ENCODE measurements at places on chromosomes 4 and X.

- DNase-seq = no peak
These were observed 175.3 kb upstream of the RAI2 start for GRCh38 chrX:18036394-18036793.

- DNase-seq = no peak
These were observed 18.8 kb upstream of the RPS6KA3 start for GRCh38 chrX:20285511-20285910.

GRCh38 chr4:82491251-82491960 is 61.0 kb downstream of the ENOPH1 start:
- no peak for DNase-seq

DNA sequence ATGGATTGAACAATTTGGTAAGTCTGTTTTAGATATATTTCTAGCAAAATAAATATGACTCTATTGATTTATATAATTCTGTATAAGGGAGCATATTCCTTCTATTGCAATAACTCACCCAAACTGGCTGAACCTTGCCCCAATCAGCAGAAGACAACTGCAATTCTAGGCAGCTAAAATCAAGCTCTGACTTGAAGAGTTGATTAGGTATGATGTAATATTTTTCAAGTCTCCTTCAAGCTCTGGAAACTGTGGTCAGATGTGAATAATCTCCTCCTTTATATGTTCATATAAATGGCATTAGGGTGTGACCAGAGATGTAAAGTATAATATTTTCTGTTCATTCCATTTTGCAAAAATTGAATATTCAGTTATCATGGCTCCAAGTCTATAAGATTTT is 8.2 kb downstream of the RASSF6 start:
- no peak for DNase-seq

GRCh38 chr4:69126024-69126423 is 29.8 kb downstream of the UGT2B7 start:
- DNase-seq = no peak

- DNase-seq = no peak
These were observed 357.8 kb downstream of the MID1IP1 start for GRCh38 chrX:39158801-39159657.

GRCh38 chrX:137428766-137429591 is 136.9 kb upstream of the ZIC3 start:
- no peak for DNase-seq

DNA sequence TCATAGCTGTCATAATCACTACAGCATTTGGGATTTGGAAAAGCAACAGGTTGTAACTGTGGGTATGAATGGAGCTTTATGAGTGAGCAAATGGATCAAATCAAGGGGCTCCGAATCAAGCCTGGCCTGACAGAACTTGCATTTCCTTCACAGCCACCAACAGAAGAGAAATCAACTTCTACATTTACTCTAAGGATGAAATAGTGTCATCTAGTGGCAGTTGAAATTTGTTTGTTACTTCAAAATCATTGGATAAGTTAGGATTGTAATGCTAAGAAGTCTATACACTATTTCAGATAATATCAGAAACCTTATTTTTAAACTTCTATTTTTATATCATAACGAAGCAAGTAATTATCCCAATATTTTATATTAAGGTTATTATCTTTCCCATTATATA is 10.7 kb upstream of the WDR17 start:
- no peak for DNase-seq

DNA sequence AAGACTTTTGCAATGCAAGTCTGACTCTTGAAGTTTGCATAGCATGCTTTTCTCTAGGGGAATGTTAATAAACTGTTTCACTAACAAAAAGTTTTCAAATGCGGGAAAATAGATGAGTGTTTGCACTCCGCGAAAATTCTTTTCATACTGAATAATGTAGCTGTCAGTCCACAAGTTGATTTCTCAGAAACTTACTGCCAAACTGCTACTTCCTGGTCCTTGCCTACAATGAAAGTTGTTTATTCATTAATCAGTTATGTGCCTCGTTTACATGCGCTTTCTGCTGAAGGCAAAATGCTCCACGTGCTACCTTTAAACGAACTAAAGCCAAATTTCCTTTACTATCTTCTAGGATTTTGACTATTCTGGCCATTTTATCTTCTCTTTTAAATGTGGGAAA is 166.2 kb downstream of the MAGEB17 start:
- no peak for DNase-seq

DNA sequence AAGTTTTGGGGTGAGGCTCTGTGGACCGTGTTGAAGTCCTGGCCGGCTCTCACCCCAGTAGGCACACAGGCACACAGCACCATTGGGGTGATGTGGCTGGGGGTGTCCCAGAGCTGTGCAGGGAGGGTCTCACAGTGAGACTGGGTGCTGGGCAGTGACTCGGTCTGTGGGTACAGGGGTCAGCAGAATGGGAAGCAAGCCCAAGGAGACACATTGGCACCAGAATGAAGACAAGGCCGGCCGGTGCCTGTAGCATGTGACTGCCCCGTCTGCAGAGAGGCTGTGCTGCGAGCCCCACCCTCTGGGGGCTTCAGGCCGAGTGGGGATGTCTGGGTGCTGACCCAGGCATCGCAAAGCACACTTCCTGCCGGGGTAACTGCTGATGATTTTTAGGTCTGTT is 5.2 kb downstream of the MAEA start:
- no peak for DNase-seq

- no peak for DNase-seq
These were observed 10.5 kb downstream of the PTTG2 start for GRCh38 chr4:37970702-37971101.

GRCh38 chrX:117957128-117957527 is 159.5 kb downstream of the KLHL13 start:
- no peak for DNase-seq

DNA sequence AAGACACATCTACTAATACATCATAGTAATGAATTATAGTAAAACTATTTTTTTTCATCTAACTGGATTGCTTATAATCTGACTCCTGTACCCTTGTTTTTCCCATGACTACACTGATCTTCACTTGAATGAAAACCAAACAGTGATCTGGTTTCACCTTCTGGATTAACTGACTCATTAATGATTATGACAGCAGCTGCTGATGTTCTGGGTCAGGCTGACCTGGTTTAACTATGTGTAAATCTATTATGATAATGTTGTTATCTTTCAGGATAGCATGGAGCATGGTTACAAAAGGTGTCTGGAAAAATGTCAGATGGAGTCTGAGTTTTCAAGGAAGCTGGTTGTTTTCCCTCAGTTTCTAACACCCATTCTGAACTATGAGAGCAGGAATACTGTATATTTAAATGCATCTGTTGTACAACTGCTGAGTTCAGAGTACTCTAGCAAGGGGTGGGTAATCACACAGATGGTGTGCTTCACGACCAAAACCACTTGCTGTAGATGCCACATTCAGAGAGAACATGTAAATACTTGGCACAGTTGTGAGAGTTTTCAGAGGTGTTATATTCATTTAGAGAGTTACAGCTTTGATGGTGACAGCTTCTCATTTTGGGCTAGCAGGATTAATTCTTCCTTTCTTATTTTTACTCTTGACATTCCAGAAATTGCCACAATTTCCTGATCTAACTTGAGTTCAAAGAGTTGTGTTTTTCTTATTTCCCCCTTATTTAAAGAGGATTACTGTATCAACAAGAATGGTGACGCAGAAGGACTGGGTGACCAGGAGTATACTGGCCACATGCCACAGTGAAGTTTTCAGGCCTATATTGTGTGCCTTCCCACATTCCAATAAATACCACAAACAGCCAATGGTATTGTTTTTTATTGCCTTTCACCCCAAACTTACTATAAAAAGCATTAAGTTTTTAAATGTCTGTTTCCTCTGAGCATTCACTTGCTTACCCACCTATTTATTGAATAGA is 249.7 kb upstream of the TET2 start:
- DNase-seq = no peak

DNA sequence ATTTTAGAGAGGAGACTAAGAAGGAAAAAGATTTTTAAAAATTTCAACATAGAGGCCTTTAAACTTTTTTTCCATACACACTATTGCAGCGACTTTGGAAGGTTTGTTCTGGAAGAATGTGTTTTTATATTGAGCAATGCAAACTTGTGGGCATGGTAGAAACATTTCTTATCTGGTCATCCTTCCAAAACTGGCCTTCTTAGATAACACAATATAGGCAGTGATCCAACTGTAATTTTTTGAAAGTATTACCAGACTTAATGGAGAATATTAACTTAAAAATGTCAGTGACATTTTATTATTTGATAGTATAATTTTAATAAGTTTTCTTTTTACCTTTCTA is 25.6 kb downstream of the FHDC1 start:
- DNase-seq = no peak

- no peak for DNase-seq
These were observed 299.1 kb upstream of the ANKRD50 start for GRCh38 chr4:125011646-125012045.

GRCh38 chrX:274904-275475 is 6.2 kb upstream of the PLCXD1 start:
- no peak for DNase-seq

DNA sequence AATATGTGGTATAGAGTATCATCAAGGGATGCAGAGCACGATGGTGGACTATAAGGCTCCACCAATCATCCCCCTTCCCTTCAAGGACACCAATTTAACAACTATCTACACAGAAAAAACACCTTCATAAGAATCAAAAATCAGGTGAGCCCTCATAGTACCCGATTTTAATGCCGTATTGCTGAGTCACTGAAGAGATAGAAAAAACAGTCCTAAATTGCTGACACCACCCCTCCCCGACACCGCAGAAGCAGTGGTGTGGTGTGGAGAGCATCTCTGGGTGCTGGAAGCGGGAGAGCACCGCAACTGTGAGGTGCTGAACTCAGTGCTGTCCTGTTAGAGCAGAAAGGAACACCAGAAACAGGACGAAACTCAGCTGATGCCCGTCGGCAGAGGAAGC is 49.3 kb downstream of the ABCB7 start:
- DNase-seq = no peak

GRCh38 chr4:61445374-61446063 is 245.4 kb downstream of the ADGRL3 start:
- no peak for DNase-seq

GRCh38 chrX:7059859-7060258 is 87.7 kb upstream of the STS start:
- DNase-seq = no peak

DNA sequence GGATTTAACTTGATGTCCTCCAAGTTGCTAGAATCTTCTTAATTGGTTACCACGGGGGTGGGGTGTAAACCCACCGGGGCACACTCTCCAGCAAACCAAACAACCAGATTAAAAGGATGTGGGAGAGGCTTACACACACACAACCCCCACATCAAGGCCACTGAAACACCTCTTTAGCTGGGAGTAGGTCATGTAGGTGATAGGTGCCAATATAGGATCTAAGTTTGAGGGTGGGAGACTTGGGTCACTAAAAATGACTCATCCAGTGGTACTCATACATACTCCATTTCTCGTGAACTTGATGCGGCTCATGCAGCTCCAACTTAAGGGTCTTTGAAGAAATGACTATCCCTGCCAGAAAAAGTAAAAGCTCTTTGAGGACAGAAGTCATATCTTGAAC is 20.5 kb upstream of the CD40LG start:
- DNase-seq = no peak

- DNase-seq = no peak
These were observed 170.0 kb downstream of the MID1 start for GRCh38 chrX:10450229-10450958.

DNA sequence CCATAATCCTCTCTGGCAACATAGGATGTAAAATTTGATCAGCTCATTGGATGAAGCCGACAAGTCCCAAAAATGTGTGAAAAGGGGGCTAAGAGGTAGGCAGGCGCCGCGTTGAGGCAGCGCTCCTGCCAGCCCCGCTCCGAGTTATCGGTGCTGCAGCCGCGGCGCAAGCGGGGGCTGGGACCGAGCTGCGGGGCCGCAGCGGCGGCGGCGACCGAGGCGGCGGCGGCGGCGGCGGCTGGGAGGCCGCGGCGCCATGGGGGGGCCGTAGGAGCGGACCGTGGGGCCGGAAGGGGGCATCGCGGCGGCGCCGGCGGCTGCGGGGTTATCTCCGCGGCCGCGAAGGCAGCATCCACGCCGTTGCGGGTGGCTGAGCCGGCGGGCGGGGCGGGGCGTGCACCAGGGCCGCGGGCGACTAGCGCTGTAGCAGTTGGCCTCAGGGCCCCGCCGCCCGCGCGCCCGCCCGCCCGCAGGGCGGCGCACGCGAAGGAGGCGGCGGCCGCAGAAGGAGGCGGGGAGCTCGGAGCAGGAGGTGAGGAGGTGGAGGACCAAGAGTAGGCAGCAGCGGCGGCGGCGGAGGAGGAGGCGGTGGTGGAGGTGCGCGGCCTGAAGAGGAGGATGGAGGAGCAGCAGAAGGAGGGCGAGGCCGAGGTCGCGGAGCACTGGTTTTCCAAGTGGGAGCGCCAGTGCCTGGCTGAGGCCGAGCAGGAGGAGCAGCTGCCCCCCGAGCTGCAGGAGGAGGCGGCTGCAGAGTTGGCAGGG is 126.0 kb upstream of the CXorf66 start:
- no peak for DNase-seq

DNA sequence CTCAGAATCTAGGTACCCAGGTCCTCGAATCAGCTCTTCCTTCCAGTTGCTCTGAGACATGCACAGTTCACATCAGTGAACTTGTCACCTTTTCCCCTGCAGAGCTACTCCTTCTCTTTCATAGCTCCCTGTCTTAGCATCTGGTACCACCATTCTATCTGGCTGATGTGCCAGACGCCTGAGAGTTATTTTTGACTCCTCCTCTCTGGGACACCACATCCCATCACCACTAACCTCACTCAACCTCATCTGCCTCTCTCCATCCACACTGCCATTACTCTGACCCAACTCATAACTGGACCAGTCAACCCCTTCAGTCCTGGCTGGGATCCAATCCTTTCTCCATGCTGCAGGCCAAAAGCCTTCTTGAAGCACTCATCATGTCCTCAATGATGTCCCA is 44.5 kb downstream of the SLC2A9 start:
- no peak for DNase-seq

DNA sequence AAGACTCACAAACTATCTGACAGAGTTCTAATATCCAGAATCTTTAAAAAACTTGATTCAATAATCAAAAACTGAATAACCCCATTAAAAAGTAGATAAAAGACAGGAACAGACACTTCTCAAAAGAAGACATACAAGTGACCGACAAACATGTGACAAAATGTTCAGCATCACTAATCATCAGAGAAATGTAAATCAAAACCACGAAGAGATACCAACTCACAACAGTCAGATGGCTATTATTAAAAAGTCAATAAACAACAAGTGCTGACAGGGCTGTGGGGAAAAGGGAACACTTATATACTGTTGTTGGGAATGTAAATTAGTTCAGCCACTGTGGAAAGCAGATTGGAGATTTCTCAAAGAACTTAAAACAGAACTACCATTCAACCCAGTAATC is 138.1 kb upstream of the RASGEF1B start:
- DNase-seq = no peak

- DNase-seq = no peak
These were observed 80.7 kb downstream of the EVC start for GRCh38 chr4:5791654-5792053.

DNA sequence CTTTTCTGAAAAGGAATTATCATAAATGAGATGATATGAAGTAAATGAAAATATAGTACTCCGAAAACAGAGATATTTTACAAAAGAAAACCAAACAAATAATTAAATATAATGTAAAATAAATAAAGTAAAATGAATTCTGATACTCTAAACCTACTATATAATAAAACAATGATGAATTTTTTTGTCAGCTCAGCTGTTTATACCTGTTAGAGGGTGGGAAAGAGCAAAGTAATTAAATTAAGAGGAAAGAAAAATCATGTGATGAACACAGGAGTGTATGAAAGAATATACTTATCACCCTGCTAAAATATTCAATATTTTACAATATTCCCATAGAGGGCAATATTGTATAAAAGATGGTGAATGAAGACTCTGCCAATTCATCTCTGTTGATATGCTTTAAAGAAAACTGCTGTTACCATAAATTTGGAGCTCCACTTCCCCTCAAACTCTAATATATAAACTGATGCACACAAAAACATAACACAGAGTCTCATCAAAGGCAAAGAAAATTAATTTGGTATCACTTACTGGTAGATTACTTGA is 6.5 kb upstream of the NDST4 start:
- DNase-seq = no peak

Measured in iPS DF 19.7 (cell line).